ENCODE measurements at places on chromosomes 1 and 21.
A peak's percentile ranks its signal among the peaks of the same experiment; 100 is the strongest.

GRCh38 chr1:246705368-246705767 is 18.8 kb upstream of the SCCPDH start:
- DNase-seq, result no peak

DNA sequence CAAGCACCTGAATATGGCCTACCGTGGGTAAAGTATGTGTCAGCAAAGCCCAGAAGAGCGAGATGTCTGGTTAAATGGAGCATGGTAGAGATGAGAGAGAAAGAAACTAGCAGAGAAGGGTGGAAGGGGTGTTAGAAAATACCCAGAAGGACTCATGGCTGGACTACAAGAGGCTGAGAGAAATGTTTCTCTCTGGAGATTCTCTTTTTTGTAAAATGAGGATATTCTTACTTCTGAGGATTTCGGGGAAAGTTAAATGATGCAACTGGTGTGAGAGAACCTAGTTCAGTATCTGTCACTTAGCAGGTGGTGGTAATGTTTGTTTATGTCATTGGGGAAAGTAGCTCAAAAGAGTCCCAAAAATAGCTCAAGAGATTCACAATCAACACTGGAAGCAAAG is 7.2 kb upstream of the EPS15 start:
- no peak for DNase-seq

GRCh38 chr1:1304331-1305299 is 3.1 kb downstream of the ACAP3 start:
- peak; percentile 91 for DNase-seq

- no peak for DNase-seq
Measured at GRCh38 chr1:34780528-34780927, 486 bp upstream of the GJB3 start.

- DNase-seq, result no peak
Measured at GRCh38 chr1:88923224-88923623, 31.9 kb upstream of the GTF2B start.

DNA sequence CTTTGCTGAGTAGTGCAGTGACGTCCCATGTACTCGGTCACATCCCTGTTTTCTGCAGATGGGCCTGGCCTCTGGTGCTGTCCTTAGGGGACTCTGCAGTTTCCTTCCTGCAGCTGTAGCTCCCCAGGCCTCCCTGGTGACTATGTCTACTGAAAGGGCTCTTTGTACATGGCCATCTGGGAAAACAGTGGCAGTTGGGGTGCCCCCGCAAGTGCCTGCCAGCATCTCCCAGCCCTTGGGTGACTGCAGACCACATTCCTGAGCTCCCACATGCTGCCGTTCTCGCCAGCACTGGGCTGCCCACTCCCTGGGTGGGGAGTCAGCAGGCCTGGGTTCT is 37.5 kb upstream of the KCNA10 start:
- no peak for DNase-seq

GRCh38 chr1:116751146-116751545 is 3.1 kb upstream of the CD2 start:
- DNase-seq, result no peak

GRCh38 chr1:2019172-2019543 is at the start of gene GABRD:
Gene GABRD (plus strand): TSS chr1:2019345. CDS start chr1:2019424, 79 bp downstream.
- no peak for DNase-seq

DNA sequence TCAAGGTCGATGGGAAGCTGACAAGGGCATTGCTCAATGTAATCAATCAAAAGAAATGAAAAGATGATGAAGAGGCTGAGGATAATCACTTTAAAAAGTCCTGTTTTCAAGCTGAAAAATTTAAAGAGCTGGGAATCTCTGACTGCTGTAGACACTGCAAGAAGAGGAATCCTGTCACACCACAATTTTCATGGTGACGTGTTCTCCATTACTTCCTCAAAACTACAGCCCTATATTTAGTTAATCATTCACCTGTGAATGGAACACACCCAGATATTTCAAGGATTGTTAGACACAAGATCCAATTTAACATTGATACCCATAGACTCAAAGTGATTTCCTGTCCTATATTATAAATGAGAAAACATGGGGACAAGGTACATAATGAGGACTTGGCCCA is 1048.3 kb downstream of the AMY1C start:
- DNase-seq, result no peak

All from SK-N-DZ (cell line).